ENCODE measurements at places on chromosomes 2 and 18.
A peak's percentile ranks its signal among the peaks of the same experiment; 100 is the strongest.

- no peak for DNase-seq
Measured at GRCh38 chr18:12543697-12544096, 114.2 kb downstream of the SPIRE1 start.

GRCh38 chr2:129192841-129193253, 786.6 kb upstream of the RAB6C start:
- DNase-seq = no peak

GRCh38 chr2:96470636-96471035, 34.5 kb downstream of the NEURL3 start:
- DNase-seq = peak; percentile 40

GRCh38 chr2:207312006-207312356, 146.2 kb upstream of the KLF7 start:
- no peak for DNase-seq

GRCh38 chr2:16250466-16250865, 310.1 kb downstream of the MYCN start:
- DNase-seq = no peak

DNA sequence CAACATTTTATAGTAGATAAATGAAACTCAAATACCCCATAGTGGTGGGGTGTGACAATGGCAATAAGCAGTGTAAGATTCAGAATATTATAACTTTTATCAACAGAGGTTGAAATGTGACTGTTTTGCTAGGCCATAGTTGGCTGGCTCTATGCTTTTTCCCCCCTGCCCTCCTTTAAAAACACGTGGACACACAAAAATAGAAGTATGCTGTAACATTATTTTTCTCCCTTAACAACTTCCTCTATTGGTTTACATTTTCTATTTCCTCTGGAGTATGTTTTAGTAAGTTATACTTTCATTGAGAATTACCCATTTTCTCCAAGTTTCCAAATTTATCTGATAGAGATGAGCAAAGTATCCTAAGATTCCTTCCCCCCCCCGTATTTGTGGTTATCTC, 31.1 kb downstream of the NDUFAF7 start:
- no peak for DNase-seq

GRCh38 chr2:17643031-17643615, 102.6 kb downstream of the VSNL1 start:
- DNase-seq = no peak

GRCh38 chr18:26794230-26795101, 71.0 kb downstream of the AQP4 start:
- DNase-seq = no peak

DNA sequence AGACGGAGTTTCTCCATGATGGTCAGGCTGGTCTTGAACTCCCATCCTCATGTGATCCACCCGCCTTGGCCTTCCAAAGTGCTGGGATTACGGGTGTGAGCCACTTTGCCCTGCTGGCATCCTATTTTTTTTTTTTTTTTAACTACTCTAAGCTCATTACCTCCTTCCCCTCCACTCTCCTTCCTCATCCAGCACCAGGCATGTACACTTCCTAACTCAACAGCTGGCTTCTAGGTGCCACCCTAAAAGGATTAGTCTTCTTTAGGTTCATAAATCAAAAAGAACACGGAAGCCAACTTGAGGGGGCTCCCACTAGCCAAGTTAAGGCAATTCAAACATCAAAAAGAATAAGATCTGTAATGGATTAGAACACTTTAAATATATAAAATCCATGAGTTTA, 70.6 kb upstream of the TEX51 start:
- no peak for DNase-seq

DNA sequence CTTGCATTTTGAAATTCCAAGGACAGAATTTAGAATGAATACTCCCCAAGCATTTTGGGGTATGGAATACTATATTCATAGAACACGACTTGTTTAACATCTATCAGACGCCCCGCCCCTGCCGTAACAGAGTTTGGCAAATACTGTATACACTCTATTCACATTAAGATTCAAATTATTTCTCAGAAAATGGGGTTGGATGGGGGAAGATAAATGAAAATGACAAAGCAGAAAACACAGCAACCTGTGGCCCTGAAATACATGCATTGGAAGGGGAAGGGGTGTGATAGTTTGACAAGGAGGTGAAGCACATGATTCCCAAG, 634.6 kb upstream of the SLC39A10 start:
- no peak for DNase-seq

GRCh38 chr2:26309921-26310320, 36.0 kb upstream of the SELENOI start:
- DNase-seq = no peak

DNA sequence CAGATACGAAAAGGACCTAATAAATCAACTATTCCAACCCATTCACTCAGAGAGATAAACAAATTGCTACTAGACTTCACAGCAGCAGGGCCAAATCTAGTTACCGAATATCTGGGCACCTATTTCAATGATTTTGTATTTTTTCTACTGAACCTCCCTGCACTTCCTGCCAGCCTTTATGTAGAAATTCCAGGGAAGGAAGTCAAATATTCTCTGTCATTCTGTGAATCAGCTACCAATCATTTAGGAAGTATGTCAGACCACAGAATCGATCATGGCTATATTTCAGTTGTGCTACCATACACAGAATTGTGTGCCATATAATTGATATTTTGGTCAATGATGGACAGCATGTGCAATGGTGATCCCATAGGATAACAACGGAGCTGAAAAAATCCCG, 109.6 kb upstream of the SPOPL start:
- DNase-seq = no peak

GRCh38 chr2:130766037-130766436, 10.7 kb downstream of the AMER3 start:
- DNase-seq = no peak
